H9 (cell line): ENCODE measurements at places on chromosomes 16 and 17. TPM values are rescaled to one million over a fixed set of nuclear protein-coding genes. Genes with fewer than 3 reads are reported as not detected.
A peak's percentile ranks its signal among the peaks of the same experiment; 100 is the strongest.

The COG7 gene
- total RNA-seq, result 17.5 and 17.9 TPM in 2 replicates

The UBALD1 gene
- 80.9 and 81.7 TPM in 2 replicates for total RNA-seq

The TCAP gene
- total RNA-seq, result 2.1 and 2.5 TPM in 2 replicates

The GP1BA gene
- total RNA-seq, result not detected in 2 replicates

- no peak overlapping the region for H3K27ac ChIP-seq
- no peak overlapping the region for H3K4me3 ChIP-seq
- no peaks in the 10 kb centered on the region for H3K27me3 ChIP-seq
- DNase-seq, result no peak
- H3K4me1 ChIP-seq, result peaks cover 14% of the 10 kb centered on the region; the same call in 1 of the 2 replicates
- H3K36me3 ChIP-seq, result peaks cover 28% of the 10 kb centered on the region
Measured at GRCh38 chr16:65770752-65771151, 595.7 kb upstream of the CDH5 start.

GRCh38 chr16:67571981-67572431 lies 9.7 kb downstream of the CTCF start:
- H3K4me3 ChIP-seq, result no peak overlapping the region
- no peaks in the 10 kb centered on the region for H3K4me1 ChIP-seq
- no peak overlapping the region for H3K27ac ChIP-seq
- H3K27me3 ChIP-seq, result no peaks in the 10 kb centered on the region
- DNase-seq, result no peak

GRCh38 chr17:28567604-28568003 lies 3.7 kb downstream of the PIGS start:
- no peak overlapping the region for H3K27ac ChIP-seq
- H3K4me1 ChIP-seq, result no peaks in the 10 kb centered on the region
- no peak for DNase-seq
- H3K4me3 ChIP-seq, result no peak overlapping the region
- H3K36me3 ChIP-seq, result peaks cover 29% of the 10 kb centered on the region
- H3K27me3 ChIP-seq, result no peaks in the 10 kb centered on the region

DNA sequence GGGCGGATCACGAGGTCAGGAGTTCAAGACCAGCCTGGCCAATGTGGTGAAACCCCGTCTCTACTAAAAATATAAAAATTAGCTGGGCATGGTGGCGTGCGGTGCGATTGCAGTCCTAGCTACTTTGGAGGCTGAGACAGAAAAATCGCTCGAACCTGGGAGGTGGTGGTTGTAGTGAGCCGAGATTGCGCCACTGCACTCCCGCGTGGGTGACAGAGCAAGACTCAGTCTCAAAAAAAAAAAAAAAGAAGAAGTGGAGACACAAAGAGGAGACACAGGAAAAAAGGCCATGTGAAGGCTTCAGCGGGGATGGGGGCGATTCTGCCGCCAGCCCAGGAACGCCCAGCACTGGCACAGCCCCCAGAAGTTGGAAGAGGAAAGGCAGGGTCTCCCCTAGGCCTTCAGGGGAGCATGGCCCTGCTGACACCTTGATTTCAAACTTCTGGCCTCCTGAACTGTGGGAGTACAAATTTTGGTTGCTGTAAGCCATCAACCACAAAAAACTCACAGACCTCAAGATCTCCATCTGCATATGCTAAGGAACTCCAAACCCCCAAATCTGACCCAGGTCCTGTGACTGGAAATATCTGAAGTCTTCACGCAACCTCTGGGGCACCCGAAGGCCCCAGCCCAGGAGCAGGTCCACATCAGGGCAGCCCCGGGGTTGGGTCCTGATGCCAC lies 7.0 kb downstream of the SGSH start:
- no peak overlapping the region for H3K27ac ChIP-seq
- H3K4me3 ChIP-seq, result no peak overlapping the region
- no peaks in the 10 kb centered on the region for H3K27me3 ChIP-seq

- H3K27ac ChIP-seq, result no peak within 1 kb of the TSS
- peaks cover 43% of the 10 kb centered on the region for H3K27me3 ChIP-seq
- no peak for DNase-seq
- H3K4me1 ChIP-seq, result no peaks in the 10 kb centered on the region
Measured at GRCh38 chr17:74924250-74924948, at the start of gene OTOP2. OTOP2 (plus strand) TSS chr17:74924273; CDS start chr17:74924633, 360 bp downstream.

DNA sequence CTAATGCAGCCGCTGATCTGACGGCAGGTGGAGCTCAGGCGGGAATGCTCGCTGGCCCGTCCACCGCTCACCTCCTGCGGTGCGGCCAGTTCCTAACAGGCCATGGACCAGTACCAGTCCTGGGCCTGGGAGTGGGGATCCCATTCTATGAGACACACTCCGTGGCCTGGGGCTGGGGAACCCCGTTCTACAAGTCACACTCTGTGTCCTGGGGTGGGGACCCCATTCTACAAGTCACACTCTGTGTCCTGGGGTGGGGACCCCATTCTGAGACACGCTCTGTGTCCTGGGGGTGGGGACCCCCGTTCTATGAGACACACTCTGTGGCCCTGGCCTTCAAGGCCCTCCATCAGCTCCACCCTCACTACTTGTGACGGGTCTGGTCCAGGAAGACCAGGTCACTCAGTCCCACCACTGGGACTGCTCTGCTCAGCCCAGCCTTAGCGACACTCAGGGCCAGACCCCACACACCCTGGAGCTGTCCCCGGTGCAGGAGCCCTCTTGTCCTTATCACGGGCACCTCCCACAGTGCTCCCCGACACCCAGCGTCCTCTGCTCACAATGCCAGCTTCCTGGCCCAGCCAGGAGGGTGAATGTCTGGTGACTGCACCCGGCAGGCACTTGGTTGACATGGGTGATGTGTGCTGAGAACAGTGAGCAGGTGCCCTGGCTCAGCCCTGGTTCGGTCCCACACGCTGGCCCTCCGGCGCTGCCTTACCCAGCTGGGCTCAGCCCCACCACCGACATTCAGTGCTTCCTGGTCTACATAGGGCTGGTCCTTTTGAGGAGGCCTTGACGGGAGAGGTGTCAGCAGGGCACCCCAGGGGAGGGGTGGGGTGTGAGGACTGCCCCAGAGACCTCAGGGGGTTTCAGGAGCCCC lies 89.1 kb downstream of the TBC1D16 start:
- peak; percentile 29 for DNase-seq
- no peaks in the 10 kb centered on the region for H3K27me3 ChIP-seq
- H3K36me3 ChIP-seq, result peaks cover 30% of the 10 kb centered on the region
- H3K4me3 ChIP-seq, result no peak overlapping the region

- H3K4me3 ChIP-seq, result no peak overlapping the region
- H3K27me3 ChIP-seq, result no peaks in the 10 kb centered on the region
- H3K27ac ChIP-seq, result no peak overlapping the region
- H3K36me3 ChIP-seq, result peaks cover 2% of the 10 kb centered on the region; the same call in 2 of the 3 replicates
- no peak for DNase-seq
- H3K4me1 ChIP-seq, result peaks cover 4% of the 10 kb centered on the region; the same call in 1 of the 2 replicates
Measured at GRCh38 chr17:69503711-69504110, 89.2 kb downstream of the MAP2K6 start.

GRCh38 chr17:69907132-69907847 lies 167.7 kb upstream of the KCNJ16 start:
- no peak overlapping the region for H3K27ac ChIP-seq
- no peak overlapping the region for H3K4me3 ChIP-seq
- H3K4me1 ChIP-seq, result no peaks in the 10 kb centered on the region
- DNase-seq, result no peak
- no peaks in the 10 kb centered on the region for H3K36me3 ChIP-seq

DNA sequence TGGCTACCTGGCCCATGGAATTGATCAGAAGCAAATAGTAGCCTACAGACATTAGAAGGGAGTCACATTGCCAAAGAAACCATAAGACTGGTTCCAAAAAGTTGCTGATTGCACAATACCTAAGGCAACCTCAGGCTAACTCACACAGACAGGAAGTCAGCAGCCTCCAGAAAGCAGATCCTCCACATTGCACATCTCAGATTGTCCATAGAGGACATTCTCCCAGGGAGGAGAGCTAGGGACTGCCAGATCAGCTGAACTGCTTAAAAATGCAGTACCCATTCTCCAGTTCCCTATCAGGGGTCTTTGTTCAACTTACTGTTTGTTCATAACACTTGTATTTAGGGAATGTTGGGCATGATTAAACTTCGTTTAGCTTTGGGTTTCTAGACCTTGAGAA lies 4.2 kb downstream of the CCL3 start:
- DNase-seq, result no peak
- no peaks in the 10 kb centered on the region for H3K27me3 ChIP-seq
- H3K27ac ChIP-seq, result no peak overlapping the region
- no peaks in the 10 kb centered on the region; the same call in 1 of the 2 replicates for H3K4me1 ChIP-seq

- H3K36me3 ChIP-seq, result peaks cover 22% of the 10 kb centered on the region; the same call in 2 of the 3 replicates
- no peak overlapping the region for H3K27ac ChIP-seq
- peak; percentile 82 for DNase-seq
- H3K4me3 ChIP-seq, result peak overlapping the region; percentile 89
Measured at GRCh38 chr17:8225813-8226535, 15.6 kb upstream of the AURKB start.
